Caudate nucleus (tissue), 63 donors: ENCODE measurements at places on chromosomes 11 and 22.

GRCh38 chr11:8107642-8108041 lies 26.6 kb downstream of the TUB start:
- no peak for DNase-seq

DNA sequence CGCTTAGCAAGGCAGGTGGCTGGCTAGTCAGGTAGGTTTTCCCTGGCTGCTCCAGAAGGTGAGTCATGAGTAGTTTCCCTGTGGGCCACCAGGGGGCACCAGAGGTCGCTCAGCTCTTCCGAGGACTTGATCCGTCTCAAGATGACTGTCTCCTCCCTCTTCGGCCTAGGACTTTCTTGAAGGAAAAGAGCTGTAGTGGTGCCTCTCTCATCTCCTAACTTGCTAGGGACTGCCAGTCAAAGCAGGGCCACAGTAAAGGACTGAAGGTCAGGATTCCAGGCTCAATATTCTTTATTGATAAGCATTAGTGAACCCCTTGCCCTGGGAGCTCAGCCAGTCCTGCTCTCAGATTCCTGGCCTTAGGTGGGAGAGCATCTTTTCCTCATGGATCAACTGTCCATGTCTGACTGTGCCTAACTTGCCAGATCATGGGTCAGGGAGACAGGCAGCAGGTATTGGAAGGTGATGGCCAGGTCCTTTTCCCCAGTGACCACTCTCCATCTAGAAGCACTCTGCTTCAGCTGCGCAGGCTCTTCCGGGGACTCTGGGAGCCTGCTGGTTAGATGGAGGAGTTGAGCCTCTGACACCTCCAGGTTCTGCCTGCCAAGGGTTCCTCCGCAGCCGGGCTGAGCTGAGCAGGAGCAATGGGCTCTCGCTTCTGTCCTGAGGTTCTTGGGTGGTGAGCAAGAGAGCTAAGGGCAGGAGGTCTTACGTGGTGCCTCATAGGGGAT lies 1.9 kb downstream of the POLD4 start:
- no peak for DNase-seq

- DNase-seq = no peak
These were observed 154.6 kb downstream of the GRIK4 start for GRCh38 chr11:120666121-120666639.

DNA sequence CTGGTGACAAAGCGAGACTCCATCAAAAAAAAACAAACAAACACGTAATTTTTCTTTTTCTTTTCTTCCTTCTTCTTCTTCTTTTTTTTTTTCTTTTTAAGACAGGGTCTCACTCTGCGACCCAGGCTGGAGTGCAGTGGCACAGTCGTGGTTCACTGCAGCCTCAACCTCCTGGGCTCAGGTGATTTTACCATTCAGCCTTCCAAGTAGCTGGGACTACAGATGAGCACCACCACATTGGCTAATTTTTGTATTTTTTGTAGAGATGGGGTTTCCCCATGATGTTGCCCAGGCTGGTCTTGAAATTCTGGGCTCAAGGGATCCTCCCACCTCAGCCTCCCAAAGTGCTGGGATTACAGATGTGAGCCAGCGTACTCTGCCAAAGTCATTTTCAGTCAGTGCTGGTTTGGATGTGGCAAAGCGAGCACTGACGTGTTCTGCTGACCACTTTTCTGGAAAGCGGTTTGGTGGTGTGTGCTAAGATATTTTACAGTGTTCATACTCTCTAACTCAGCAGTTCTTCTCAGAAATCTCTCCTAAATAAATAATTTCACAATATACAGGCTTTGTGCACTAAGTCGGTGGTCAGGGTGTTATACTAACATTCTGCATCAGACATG lies 10.7 kb downstream of the FAM118A start:
- no peak for DNase-seq

DNA sequence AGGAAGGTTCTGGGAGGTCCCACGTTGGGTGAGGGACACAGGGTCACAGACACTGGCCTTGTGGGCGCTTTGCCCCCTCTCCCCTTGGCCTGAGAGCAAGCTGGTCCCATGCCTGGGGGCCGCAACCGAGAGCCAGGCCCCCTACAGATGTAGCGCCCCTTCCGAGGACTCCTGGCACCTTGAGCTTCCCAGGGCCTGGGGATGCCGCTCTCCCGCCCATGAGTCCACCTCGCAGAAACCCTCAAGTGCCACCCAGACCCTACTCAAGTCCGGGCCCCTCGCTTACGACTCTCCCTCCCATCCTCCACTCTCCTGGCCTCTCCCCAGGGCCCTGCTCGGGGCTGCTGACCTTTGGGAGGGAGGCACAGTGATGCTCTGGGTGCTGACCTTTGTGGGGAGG lies 204.0 kb downstream of the BRD1 start:
- no peak for DNase-seq

DNA sequence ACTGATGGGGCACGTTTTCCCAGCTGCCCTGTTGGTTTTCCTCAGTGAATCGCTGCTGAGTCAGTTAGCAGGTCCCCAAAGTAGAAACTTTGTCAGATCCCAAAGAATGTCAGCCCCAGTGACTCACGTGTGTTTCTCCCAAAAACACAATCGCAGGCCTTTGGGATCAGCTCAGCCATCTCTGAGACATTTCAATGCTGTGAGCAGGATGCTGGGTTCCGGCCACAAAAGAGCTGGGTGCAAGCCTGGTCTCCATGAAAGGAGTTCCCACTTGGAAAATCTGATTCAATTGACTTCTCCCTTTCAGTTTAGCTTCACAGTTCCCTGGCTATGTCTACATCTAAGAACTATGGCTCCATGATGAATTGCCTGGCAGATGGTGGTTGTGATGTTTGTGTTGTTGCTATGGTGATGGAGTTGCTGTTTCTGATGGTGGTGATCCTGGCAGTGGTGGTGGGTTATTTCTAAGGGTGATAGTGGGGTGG lies 28.0 kb downstream of the MYEOV start:
- no peak for DNase-seq
